ENCODE measurements at places on chromosomes 5 and 9.

GRCh38 chr5:43422143-43422542 is 10.0 kb upstream of the CCL28 start:
- DNase-seq: no peak

GRCh38 chr5:138606378-138607064 is 31.3 kb upstream of the HSPA9 start:
- DNase-seq: no peak

DNA sequence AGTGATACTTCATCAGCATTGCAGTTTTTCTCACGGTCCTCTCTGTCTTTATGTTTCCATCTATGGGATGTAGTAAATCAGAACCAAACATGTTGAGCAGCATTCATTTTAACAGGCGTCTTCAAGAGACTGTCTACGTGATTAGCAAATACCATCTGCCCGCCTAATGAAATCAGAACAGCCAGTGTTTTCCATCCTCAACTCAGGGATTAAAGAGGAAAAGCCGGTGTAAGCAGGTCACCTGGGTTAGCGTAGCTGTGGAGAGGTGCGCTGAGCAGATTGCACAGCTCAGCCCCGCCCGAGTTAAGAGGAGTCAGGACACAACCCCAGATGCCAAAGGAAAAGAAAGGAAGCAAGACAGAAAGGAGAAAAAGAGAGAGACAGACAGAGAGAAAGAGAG is 54.3 kb upstream of the ANKRD33B start:
- no peak for DNase-seq

DNA sequence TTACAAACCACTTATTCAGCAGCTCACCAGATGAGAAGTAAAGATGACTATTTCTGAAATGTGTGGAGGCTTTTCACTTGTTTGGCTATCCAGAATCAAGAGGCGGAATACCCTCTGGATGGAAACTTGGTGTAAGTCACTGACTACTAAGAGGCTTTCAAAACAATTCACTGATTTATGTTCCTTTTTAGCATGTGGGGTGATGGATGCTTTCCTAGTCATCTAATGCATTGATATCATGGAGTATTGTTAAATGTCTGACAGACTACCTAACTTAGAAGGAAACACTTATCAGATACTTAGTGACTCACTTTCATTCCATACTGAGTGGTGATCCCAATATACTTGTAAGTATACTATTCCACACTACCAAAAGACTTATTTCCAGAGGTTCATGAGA is 141.4 kb downstream of the PLK2 start:
- no peak for DNase-seq

DNA sequence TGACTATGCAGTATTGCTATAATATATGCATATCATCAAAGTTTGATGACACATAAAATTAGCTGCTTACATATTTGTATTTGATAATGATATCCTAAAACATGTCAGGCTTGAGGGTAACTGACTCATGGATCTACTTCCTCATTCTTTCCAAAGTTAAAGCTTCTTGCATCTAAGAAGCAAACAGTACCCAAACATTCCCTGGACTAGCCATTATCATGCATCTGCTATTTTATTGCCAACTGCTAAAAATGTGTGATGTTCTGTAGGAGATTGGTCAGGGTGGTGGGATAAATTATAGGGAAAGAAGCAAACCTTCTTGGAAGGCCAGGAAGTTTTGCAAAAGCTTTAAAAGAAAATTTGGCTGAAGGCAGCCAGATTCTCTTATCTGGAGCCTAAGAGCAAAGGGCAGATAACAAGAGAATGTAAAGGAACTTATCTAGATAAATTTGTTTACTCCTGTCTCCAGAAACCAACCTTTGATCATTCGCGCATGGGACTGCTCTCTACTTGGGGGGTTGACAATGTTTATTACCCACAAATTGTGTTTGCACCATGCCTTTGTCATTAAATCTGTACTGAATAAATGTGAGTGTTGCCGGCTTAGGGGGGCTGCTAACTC is 604.1 kb upstream of the TLE4 start:
- no peak for DNase-seq

GRCh38 chr5:133141746-133142145 is 89.9 kb downstream of the HSPA4 start:
- DNase-seq: no peak

DNA sequence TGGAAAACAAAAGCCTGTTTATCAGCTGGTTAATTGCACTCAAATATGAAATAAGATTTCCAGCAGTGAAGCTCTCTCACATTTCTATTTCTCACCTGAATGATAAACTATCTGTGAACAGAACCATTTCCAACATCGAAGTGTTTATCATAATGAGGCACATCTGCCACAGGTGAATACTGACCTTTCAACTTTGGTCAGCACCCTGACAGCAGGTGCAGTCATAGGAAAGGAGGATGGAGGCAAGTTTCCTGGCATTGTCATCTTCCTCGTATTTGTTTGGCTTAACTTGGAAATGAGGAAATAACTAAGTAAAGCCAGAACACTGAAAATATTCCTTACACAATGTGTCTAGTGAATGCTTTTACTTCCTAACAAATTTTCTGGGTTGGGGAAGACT is 716.4 kb downstream of the NR2F1-AS1 start:
- DNase-seq: no peak

DNA sequence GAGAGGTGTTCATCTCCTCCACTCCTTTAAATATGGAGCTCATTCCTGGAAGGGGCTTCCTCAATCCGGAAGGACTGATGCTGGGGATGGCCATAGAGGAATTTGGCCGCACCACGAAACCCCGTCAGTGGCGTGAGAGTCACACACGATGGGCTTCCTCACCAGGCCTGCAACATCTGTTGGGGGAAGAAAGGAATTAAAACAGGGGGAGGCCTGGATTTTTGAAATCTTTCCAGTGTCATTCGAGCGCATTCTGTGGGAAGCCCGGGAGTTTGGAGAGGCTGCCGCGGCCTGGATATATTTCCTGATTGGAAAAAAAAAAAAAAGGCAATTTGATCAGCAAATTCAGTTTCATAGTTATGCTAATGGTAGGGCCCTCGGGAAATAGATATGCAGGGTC is 76.3 kb upstream of the ORM1 start:
- DNase-seq: no peak

GRCh38 chr5:59125011-59125961 is 542.4 kb downstream of the RAB3C start:
- DNase-seq: no peak

GRCh38 chr5:60634051-60634450 is 65.9 kb downstream of the DEPDC1B start:
- no peak for DNase-seq

GRCh38 chr9:12859704-12860251 is 85.0 kb downstream of the LURAP1L start:
- no peak for DNase-seq

DNA sequence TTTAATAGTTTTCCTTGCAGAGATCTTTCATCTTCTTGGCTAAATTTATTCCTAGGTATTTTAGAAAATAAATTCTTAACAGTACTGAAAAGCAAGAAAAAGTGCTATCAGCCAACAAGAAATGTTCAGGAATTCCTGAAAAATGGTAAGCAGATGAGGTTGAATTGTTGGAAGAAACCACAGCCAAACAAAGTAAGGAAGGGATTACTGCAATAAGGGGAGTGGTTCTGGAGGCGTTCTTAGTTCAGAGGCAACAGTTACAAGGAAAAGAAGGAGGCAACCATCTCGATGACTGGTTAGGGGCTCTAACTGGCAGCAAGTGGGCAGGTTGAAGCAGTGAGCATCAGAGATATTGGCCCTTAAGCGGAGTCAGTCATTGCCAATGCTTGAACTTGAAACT is 12.8 kb upstream of the OR13J1 start:
- DNase-seq: no peak

GRCh38 chr5:32088214-32088613 is 85.9 kb downstream of the GOLPH3 start:
- DNase-seq: no peak

DNA sequence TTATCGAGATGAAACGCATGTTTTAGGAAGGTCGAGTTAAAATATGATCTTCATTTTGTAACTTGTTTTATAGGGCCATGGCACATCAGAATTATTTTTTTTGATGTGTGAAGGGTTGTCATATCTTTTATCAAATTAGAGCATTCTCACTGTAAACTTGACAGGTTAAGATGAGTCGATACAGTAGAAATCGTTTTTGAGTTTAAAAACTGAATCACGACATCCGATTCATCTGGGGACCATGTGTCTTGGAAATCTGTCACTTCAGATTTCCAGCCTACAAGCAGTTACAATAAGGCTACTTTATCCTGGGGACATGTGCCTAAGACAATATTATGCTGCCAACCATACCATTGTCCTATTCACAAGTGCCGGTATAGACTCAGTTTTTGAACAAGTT is 136.2 kb downstream of the ALDH1A1 start:
- no peak for DNase-seq

GRCh38 chr5:172603251-172603806 is 37.7 kb upstream of the NEURL1B start:
- DNase-seq: no peak

- DNase-seq: no peak
Measured at GRCh38 chr5:40683305-40683704, 3.6 kb downstream of the PTGER4 start.

DNA sequence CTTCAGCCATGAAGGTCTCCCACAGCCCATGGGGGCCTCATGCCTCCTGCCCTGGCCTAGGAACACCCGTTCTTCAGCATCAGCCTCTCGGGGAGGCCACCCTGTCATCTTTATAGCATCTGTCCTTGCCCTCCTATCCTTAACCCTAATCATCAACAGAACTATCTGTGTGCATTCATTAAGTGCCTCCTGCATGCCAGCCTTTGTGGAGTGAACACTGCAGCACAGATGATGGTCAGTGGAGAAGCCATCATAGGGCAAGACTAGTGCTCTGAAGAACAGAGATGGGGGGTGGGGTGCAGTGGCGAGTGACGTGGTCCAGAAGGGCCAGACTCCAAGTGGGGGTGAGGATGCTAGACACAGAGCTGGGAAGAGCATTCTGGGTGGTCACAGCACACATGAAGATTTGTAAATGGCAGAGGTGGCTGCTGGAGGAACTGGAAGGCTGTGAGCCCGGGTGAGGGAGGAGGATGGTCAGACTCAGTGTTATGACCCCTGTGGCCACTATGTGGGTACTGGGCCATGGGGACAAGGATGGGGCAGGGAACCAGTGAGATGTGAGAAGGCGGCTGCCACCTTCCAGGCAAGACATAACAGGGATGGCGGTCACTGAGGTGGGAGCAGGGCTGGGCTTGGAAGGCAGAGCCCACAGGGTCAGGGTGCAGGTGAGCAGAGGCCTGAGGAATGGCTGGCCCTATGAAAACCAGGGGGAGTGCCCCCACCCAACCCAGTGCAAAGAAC is 3.6 kb upstream of the CARD19 start:
- DNase-seq: no peak

DNA sequence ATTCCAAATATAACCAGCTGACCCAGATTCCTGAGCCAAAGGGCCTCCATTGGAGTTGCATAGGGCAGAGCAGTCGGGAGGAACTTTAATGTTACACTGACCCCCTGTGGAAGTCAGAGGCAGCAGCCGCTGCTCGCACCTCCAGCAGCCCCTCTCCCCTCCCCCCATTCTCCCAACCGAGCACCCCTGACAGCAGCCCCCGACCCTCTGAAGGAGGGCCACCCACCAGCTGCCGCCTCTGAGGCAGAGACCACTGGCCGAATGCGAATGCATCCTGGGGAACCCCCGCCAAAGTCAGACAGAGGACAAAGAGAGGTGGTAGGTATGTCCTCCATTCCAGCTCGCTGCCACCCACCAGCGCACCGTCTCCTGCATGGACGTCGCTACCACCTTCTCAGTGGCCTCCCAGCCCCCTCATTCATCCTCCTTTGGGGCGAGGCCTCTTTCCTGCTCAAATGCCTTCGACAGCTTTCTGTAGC is 231.0 kb downstream of the CDK5RAP2 start:
- no peak for DNase-seq

DNA sequence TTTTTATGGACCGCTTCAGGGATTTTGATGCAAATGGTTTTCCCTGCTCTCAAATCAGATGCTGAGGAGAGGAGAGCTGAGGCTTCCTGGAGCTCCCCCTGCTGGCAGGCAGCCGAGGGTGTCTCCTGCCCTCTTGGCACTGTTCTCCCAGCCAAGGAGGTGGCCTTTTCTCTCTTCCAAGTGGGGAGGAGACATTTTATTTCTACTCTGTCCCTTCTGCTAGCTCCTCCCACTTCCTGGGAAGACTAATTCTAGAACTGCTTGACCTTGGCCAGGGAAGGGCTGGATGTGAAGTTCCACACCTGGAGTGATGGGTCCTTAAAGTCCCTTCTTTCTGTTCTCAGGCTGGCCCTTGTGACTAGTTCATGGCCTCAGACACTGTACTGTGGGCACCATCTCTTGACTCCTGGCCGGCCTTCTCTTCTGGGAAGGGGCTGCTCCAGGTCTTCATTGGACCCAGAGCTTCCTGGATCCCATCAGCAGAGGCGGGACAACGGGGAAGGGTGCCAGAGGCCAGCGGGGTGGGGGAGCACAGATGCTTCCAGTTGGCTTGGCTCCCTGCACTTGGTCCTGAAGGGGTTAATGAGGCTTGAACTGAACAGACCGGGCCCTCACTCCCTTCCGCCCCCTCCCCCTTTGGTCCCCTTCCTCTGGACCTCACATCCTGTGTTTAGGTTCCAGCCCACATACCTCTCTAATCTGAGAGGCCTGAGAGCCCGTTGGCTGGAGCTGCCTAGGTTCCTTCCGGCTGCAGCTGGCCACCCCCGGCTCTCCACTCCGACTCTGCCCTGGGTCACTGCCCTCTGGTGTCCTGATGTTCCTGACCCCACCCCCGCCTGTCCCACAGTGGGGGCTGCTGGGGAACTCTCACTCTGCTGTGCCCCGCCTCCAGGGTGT is 32.1 kb downstream of the PTPA start:
- DNase-seq: peak; percentile 55

GRCh38 chr5:159104051-159104651 is 4.4 kb upstream of the EBF1 start:
- DNase-seq: no peak

DNA sequence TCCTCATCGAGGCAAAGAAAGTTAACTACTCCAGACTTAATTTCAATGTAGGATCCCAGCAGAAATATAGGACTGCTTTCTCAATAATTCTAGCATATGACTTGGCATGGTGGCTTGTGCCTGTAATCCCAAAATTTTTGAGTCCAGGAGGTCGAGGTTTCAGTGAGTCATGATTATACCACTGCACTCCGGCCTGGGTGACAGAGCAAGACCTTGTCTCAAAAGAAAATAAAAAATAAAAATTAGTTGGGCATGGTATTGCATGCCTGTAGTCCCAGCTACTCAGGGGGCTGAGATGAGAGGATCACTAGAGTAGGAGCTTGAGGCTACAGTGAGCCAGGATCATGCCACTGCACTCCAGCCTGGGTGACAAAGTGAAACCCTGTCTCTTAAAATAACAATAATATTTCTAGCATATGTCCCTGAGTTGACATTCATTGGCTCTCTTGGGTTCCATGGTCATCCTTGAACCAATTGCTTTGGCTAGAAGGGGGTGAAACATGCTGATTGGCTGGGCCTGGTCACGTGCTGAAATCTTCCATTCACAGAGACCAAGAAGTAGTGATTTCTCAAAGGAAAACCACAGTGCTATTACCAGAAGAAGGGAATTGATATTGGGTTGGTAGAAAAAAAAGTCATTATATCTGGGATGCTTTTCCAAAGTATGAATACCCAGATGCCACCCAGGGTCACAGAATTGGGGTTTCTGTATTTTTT is 31.6 kb upstream of the GARNL3 start:
- DNase-seq: no peak
